ENCODE measurements at places on chromosomes 3 and 15. TPM values are rescaled to one million over a fixed set of nuclear protein-coding genes. Genes with fewer than 3 reads are reported as not detected.

DNA sequence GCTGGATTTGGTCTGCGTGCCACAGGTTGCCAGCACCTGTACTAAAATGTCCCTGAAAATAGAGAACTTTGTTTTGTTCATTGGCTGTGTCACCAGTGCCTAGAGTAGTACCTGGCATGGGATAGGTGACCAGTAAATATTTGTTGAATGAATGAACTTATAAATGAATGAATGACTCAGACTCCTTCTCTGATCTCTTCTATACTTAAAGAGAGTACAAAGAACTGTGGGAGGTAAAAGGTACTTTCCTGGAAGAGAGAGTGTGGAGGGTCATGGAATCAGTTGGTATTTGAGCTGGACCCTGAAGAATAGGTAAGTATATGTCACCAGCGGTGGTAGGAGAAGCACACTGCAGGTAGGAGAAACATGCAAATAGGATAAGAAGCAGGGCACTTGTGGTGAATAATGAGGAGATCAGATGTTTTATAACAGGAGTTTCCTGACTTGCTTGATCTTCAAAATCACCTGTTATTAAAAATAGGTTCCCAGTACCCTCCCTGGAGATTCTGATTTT, 149.4 kb downstream of the LPP start:
- no peak for DNase-seq

GRCh38 chr3:134350861-134351311, 23.4 kb downstream of the AMOTL2 start:
- DNase-seq = no peak

DNA sequence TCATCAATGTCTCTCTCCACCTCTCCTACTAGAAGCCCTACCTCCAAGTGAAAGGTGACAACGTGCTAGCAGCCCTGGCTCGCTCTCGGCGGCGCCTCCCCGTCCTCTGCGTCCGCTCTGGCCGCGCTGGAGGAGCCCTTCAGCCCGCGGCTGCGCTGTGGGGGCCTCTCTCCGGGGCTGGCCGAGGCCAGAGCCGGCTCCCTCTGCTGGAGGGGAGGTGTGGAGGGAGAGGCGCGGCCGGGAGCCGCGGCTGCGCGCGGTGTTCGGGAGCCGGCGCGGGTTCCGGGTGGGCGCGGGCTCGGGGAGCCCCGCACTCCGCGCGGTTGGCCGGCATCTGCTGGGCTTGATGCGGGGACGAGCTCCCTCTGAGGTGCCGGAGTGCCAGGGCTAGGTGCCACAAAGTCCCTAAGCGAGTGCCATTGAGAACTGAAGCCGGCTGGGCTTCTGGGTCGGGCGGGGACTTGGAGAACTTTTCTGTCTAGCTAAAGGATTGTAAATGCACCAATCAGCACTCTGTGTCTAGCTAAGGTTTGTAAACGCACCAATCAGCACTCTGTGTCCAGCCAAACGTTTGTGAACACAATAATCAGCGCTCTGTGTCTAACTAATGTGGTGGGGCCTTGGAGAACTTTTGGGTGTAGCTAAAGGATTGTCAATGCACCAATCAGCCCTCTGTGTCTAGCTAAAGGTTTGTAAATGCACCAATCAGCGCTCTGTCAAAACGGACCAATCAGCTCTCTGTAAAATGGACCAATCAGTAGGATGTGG, 84.8 kb upstream of the ARRDC4 start:
- DNase-seq = no peak

DNA sequence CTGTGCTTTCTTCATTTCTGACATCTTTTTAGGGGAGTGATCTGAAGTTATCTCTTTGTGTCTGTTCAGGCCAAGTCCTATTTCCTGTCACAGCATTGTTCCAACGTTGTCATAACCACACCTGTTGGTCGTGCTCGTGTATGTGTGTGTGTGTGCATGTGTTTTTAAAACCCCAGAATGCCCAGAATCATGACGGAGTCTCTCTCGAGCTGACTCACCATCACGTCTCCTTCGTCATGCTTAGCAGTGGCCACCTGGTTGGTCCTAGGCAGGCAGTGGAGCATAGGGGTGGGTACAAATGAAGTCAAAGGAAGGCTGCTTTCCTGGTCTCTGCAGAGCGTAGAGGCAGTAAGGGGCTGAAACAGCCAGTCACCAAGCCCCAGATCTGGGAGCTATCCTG, 126.8 kb upstream of the ABHD17C start:
- DNase-seq = peak; percentile 48

GRCh38 chr15:75758071-75758872, 45.6 kb upstream of the CSPG4 start:
- peak; percentile 79 for DNase-seq

GRCh38 chr3:12408984-12409683, 75.1 kb upstream of the TSEN2 start:
- DNase-seq = no peak

DNA sequence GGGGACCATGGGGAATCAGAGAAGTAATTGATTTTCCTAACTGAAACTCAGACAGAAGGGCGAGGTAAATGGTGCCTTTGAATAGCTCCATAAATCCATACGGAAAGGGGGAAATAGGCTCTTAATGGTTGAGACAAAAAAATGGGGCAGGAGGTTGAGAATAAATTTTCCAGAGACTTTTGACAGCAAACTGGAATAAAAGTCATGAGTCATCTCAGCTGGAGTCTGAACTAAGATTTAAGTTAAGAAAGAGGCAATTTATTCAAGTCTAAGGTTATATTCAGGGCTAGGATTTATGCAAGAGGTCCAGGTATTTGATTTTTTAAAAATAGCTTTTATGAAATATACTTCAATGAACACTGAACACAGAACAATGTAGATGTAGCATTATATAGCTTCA, 238.7 kb upstream of the RORA start:
- no peak for DNase-seq

DNA sequence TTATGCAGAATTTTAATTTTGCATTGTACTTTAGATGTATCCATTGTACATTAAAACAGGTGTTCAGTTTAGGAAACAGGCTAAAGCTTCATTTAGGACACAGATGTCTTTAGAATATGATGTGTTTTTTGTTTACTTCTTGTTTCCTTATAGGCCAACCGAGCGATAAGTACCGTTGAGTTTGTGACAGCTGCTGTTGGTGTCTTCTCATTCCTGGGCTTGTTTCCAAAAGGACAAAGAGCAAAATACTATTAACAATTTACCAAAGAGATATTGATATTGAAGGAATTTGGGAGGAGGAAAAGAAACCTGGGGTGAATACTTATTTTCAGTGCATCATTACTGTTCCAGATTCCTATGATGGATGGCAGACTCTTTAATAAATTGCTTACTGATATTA, 29.4 kb downstream of the PLAAT1 start:
- DNase-seq = no peak

DNA sequence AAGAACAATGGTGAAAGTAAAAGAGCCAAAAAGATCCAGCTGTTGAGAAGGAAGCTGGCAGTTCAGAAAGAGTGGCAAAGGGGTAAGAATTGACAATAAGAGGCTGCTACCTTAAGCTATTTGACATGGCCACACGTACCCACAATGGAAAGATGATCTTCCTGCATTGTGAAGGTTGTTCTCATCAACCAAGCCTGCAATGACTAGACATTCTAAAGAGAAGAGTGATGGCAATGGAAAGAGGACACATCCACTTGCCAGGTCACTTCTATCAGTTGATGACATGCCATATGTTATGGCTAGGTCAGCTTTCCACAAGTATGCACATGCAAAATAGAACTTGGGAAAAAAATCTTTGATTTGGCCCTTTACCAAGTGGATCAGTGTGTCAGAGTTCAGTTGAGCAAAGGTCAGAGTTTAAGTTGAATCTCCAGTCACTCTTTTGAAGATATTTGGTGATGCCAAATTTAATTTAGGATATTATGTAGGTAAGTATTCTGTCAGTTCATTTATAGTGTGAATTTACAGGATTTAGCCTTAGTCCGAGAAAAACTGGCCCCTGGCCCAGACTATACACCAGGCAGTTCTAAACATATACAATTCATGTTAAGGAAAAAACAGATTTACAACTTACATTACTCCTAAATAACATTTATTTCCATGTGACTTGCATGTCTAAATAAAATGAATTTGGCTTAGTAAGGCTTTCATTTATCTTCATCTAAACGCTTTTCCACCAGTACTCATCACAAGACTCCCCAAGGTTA, 104.9 kb upstream of the FLNB start:
- no peak for DNase-seq

GRCh38 chr3:168250415-168250861, 154.7 kb upstream of the GOLIM4 start:
- peak; percentile 6 for DNase-seq

GRCh38 chr3:180316321-180316720, 279.6 kb upstream of the PEX5L start:
- DNase-seq = no peak

DNA sequence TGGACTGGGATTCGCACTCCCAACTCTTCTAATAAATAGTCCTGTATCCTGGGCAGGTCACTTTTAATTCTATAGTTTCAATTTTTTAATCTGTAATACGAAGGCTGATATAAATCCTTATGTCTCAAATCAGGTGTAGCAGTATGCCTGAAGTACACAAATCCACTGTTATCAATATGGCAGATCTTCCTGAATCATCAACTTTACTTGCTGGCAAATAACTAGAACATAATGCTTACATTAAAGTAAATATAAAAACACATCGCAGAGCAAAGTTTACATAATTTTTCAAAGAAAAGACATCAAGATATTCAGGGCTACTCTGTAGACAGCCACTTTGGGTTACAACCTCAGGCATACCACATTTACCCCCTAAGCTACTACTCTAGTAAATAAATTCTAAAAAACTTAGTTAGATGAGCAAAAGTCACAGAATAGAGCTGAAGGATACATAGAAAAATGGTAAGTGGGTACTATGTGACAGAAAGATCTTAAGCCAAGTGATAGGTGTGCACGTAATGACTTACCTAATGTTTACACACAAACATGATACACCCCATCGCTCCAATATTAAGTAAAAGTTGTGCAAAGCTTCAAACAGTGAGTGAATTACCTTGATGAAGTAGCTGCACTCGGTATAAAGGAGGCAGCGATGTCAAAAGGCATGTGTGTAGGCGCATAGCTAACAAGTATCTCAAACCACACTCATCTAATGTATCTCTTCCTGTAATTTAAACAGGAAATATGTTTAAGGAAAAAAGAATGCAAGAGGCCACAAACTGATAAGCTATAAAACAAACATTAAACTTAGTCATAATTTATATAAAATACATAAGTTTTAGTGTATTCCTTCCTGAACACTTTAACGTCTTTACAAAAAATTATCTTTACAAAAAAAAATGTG, 127.9 kb downstream of the DMXL2 start:
- peak; percentile 86 for DNase-seq

- DNase-seq = no peak
Measured at GRCh38 chr3:152301745-152302181, 33.0 kb downstream of the MBNL1 start.

The GXYLT2 gene
- total RNA-seq = 11.4 TPM

The NDUFAF3 gene
- 26.5 TPM for total RNA-seq

The SCN5A gene
- 2.0 TPM for total RNA-seq

The SETD5 gene
- total RNA-seq = 62.9 TPM

Measured in IMR-90 (cell line).